Cardiac muscle cell (in vitro differentiated cells and primary cell): ENCODE measurements at places on chromosomes 4 and X. TPM values are rescaled to one million over a fixed set of nuclear protein-coding genes. Genes with fewer than 3 reads are reported as not detected.
A peak's percentile ranks its signal among the peaks of the same experiment; 100 is the strongest.

Gene ZNF157
- 0.12 and 0.49 TPM in 2 replicates for total RNA-seq

GRCh38 chrX:129462707-129463106 lies 60.6 kb downstream of the SMARCA1 start:
- no peaks in the 10 kb centered on the region for H3K27me3 ChIP-seq
- no peak for DNase-seq
- peaks cover 29% of the 10 kb centered on the region for H3K36me3 ChIP-seq
- peak overlapping the region; percentile 2 for H3K27ac ChIP-seq
- H3K4me1 ChIP-seq, result no peaks in the 10 kb centered on the region
- no peak overlapping the region for H3K4me3 ChIP-seq

DNA sequence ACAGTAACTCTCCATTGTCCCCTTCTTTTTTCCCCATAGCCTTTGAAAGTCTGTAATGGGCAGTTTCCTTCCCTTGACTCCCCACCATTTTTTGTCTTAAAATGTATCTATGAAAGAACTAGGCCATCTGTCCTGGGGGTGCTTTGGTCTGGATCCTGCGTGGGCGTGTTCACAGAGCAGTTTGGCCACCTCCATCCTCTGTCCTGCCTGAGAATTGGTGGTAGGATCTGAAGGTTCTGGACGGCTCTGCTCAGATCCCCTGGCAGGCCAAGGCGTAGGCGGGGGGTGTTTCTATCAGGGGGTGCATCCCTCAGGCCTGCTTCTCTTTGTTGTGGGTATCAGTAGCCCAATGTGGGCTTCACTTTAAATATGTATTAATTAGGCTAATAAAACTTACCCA lies 107.1 kb downstream of the FAM193A start:
- no peak overlapping the region for H3K4me3 ChIP-seq
- peaks cover 47% of the 10 kb centered on the region for H3K36me3 ChIP-seq
- DNase-seq, result no peak

- H3K27me3 ChIP-seq, result no peaks in the 10 kb centered on the region
- no peaks in the 10 kb centered on the region for H3K4me1 ChIP-seq
- no peak for DNase-seq
- no peak overlapping the region for H3K27ac ChIP-seq
- H3K4me3 ChIP-seq, result no peak overlapping the region
Observed at GRCh38 chr4:175758050-175759024, 53.7 kb downstream of the GPM6A start.

Gene LDB2
- 7.4 and 12.4 TPM in 2 replicates for total RNA-seq

DNA sequence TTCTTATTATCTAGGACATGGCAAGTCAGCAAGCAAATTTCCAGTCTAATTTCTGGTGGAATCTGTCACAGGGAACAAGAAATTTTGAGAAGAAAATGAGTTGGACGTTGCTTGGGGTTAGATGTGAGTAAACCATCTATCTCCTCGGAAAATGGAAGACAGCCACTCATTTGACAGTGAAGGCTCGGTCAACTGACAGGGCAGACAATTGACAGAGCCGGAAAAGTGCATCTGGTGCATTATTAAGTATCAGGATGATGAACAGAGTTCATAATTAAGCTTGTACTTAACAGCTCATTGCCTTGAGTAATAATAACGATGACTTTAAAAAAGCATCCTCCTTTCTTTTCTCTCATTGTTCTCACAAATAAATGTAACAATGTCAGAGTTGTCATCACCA lies 168.4 kb downstream of the MAD2L1 start:
- H3K4me3 ChIP-seq, result no peak overlapping the region
- no peaks in the 10 kb centered on the region for H3K36me3 ChIP-seq
- no peak overlapping the region for H3K27ac ChIP-seq
- no peak for DNase-seq

- H3K4me1 ChIP-seq, result peaks cover 11% of the 10 kb centered on the region
- H3K36me3 ChIP-seq, result no peaks in the 10 kb centered on the region
- H3K27me3 ChIP-seq, result no peaks in the 10 kb centered on the region
- DNase-seq, result no peak
- no peak overlapping the region for H3K4me3 ChIP-seq
- H3K27ac ChIP-seq, result no peak overlapping the region
Observed at GRCh38 chr4:56086561-56086960, 137.8 kb downstream of the CEP135 start.

Gene CXXC4
- total RNA-seq, result 12.6 and 20.2 TPM in 2 replicates

DNA sequence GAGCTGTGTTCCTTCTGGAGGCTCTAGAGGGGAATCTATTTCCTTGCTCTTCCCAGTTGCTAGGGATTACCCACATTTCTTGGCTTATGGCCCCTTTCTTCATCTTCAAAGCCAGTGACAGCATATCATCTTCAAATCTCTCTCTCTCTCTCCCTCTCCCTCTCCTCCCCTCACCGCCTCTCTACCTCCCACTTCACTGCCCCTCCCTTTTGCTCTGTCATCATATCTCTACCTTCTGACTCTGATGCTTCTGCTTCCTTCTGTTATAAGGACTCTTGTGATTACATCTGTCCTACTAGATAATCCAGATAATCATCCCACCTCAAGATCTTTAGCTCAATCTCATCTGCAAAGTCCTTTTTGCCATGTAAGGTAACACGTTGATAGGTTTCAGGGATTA lies 93.1 kb upstream of the TEX13D start:
- no peaks in the 10 kb centered on the region for H3K36me3 ChIP-seq
- no peak overlapping the region for H3K27ac ChIP-seq
- H3K4me3 ChIP-seq, result no peak overlapping the region
